ENCODE measurements at places on chromosomes 6 and 20.

- DNase-seq = no peak
These were observed 55.3 kb upstream of the ADTRP start for GRCh38 chr6:11833626-11834592.

- no peak for DNase-seq
These were observed at the start of gene TMEM74B for GRCh38 chr20:1184638-1185315. Gene TMEM74B (minus strand): TSS chr20:1184981. CDS start chr20:1183801, 1,180 bp downstream.

DNA sequence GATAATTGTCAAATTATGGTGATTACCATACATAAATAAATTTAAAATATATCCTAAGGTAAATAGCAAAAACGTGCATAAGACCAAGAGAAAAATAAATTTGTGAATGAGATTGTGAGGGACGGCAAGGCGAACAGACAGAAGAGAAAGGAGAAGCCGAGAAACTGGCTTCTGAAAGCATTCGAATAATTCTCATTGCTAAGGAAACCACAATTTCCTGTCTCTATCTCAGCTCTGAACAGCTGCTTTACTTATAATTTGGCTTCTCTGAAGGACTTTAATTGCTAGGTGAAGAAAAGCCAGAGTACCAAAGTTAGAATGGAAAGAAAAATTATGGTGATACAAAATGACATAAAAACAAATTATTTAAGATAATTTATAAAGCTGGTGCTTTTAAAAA is 79.0 kb upstream of the RGS17 start:
- no peak for DNase-seq

DNA sequence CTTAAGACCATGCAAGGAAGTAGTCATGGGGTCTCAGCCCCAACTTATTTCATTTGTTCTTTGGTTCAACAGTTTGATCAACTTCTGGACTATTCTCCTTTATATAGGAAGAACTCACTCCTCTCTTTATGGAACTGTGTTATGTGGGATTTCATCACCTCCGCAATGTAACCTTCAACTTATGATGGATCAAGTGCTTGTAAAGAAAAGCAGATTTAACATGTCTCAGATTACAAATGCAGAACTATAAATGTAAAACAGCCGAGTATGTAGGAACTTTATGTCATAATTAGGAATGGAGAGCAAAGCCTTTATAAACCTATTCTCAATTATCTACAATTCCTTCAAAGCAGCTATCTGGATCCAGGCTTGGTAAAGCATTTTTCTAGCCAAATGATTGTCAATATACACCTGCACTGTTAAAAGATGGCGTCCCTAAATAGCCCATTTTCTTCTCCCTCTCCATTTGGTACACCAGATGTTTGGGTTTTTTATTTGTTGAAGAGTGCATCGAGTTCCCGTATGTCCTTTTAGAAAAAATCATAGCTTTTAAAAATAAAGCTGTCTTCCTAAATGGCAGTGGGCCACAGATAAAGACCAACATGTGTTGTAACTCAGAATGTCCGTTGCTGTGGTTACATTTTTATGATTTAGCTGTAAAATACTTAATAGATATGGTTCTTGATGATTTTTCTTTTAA is 985.1 kb upstream of the SLC35B3 start:
- DNase-seq = no peak

- DNase-seq = no peak
These were observed 180.3 kb downstream of the THBS2 start for GRCh38 chr6:169073311-169073710.

DNA sequence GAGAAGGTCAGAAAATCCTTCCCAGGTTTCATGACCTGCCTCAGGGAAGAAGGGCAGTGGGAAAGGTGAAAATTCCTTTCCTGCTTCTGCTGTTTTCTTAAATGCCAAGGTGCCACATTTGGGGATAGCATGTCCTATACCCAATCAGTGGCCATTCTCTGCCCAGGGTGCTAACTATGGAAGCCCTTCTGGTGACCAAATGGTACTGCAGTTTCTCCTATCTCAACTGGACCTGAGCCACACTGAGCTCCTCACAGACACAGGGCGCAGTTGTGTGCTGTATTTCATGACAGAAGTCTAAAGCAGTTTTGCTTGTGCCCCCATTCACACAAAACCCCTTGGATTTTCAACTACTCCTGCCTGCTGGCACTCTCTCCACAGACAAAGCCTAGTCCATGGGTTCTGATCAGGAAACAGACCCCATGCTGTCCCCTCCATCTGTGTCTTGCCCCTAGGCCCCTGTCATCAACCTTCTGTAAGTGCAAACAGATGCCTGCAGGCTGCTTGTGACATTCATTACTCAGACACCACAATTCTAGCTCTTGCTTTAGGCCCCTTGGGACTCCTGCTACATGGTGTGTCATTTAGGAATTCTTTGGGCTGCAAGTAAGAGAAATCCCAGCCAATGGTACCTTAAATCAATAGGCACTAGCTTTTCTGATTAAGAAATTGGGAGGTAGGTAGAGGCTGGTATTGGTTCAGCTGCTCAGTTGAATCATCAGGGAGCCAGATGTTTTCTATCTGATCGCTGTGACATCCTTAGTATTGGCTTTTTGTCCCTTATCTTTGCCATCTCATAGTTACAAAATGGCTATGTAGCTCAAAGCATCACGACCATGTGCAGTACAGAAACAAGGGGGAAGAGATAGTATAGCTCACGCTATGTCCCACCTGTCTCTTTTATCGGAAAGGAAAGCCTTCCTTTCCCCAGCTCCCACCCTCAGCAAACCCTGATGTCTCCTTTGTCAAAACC is 147.8 kb downstream of the CD83 start:
- no peak for DNase-seq

- DNase-seq = no peak
These were observed 9.0 kb downstream of the NFATC2 start for GRCh38 chr20:51533291-51534172.

DNA sequence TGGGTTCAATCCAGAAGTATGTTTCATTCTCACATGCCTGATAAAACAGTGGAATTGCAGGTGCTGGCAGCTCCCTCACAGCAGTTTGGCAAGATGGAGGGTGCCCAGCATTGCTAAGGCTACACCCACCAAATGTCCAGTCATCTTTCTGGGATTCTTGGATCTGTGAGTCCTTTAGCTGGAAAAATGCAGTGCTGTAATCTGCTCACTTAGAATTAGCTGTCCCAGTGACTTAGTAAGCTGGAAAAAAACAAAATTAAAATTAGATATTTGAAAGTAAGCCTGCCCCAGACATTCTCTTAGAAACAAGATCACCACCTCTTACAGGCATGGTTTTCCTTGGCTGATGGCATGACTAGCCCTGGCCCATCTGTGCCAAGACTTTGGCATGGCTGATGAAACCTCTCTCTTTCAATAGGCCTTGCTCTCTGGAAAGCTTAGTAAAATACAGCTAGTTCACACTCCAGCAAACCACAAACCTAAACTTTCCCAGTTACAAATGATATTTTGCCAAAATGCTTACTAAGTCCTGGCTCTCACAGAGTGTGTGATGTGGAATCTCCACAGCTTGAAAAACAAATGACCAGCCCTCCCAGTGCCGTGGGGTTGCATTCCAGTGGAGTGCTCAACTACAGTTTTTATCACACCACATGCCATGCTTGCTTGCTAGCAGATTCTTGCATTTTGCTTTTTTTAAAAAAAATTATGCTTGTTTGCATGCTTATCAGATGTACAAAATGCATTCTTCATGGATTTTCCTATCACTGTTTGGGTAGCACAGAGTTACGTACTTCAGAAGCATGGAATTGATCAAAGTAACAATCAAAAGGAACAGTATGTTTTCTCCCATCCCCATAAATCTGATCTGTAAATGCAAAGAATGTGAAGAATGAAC is 261.5 kb downstream of the EYA4 start:
- no peak for DNase-seq

DNA sequence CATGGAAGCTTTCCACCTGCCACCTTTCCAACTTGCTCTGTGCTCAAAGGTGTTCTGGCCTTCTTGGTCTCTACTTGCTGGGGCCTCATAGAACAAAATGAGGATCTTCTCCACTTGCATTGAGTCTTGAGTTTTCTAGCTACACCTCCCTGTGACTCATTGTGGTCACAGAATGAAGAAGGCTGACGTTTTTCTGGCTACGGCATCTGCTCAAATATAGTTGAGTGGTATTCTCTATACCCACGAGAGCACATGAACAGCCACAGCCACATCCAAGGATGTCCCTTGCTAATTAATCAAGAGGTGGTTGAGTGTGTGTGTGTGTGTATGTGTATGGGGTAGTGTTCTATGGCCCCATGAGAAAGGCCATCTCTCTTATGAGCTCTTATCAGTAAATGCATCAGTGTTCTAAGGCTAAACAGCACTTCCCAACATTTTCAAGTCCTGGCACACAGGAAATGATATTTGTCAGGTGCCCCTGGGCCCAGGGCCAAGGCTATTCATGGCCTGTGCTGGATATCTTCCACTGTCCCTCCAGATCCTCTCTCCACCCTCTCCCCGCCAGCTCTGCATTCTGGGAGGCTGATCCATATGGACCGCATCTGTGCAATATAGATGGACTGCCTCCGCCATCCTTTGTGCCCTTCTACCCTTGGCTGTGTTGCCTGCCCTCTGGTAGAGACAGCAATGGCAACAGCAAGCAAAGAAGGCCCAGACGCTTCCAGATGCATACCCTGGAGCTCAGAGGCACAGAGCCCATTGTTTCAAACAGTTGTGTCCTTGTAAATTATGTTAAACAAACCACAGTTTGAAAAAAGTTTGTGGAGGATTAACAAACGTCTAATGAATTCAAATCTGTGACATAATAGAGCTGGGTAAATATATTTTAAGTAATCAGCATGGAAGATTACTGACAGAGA is 150.2 kb downstream of the LRFN2 start:
- no peak for DNase-seq

DNA sequence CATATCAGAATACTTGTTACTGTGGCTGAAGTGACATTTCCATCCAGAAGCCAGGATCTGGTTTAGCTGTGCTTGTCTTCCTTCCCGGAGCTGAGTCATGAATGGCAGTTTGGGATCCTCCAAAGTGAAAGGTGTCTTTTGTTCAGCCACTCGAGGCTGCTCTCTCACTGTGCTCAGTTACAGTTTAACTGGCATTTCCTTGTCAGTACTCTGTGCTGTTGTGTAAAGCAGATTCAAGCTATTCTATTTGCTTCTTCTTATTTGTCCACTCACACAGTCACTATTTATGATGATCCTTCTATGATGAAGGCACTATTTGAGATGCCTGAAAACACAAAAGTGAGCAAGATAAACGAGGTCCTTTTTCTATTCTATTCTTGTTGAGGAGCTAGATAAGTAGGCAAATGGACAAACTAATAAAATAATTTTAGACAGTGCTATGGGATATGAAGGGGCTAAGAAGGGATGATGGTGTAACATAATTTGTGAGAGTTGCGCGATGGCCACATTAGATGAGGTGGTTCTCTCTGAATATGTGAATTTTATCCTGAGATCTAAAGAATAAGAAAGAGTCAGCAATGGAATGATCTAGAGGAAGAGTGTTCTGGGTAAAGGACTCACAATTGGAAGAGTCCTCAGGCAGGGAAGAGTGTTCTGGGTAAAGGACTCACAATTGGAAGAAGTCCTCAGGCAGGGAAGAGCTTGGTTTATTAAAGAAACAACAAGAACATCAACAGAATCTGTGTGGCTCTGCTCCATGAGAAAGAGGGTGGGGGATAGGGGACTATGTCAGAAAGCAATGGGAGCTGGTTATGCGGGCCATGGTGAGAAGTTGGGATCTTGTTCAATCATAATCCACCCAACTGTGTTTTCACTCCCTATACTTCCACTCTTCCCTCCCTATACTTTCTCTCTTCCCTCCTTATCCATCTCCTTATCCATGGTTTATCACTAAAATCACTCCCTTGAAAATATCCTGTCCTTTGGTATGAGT is 40.1 kb downstream of the CYP24A1 start:
- no peak for DNase-seq

GRCh38 chr6:37005827-37006567 is 542 bp downstream of the FGD2 start:
- DNase-seq = no peak

DNA sequence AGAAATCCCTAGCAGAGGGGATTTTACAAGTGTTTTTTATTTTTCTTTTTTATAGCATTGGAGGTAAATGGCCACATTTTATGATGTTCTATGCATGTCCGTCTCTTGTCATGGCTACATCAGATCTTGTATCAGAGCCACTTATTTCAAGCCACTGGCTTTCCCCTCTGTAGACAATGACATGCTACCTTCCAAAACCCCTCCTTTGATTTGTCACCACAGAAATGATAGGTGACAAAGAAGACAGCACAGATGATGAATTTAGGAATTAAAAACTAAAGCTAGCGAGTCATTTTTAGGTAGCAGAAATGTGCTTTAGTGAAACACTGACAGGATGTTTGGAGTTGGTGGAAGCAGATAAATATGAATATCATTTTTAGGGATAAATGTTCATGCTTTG is 20.8 kb downstream of the PLCB1 start:
- no peak for DNase-seq

GRCh38 chr6:124881898-124882578 is 80.2 kb upstream of the RNF217 start:
- no peak for DNase-seq

DNA sequence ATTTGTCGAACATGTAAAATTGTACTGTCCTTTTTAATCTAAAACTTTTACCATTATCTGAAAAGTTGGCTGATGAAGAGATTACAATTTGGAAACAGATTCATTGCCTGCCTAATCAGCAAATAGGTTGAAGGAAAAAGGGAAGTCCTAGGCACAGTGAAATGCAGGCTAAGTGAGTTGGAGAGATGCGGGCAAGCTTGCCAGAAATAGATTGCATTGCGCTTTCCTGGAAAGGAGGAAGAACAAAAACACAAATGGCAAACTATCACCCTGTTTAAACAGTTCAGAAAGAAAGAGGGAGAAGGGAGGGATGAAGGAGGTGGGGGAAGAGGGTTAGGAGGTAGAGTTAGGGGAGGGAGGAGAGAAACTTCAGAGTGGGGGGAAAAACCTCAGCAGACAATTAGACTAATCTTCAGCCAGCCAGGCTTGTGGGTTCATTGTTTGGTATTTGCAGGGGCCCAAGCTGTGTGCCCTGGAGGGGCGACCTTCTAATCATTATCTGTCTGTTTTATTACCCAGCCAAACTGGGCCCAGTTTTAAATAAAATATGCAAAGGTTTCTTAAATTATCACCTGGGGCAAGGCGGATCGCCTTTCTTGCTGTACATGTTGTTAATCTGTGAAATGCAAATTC is 465.2 kb downstream of the TFAP2B start:
- DNase-seq = no peak

DNA sequence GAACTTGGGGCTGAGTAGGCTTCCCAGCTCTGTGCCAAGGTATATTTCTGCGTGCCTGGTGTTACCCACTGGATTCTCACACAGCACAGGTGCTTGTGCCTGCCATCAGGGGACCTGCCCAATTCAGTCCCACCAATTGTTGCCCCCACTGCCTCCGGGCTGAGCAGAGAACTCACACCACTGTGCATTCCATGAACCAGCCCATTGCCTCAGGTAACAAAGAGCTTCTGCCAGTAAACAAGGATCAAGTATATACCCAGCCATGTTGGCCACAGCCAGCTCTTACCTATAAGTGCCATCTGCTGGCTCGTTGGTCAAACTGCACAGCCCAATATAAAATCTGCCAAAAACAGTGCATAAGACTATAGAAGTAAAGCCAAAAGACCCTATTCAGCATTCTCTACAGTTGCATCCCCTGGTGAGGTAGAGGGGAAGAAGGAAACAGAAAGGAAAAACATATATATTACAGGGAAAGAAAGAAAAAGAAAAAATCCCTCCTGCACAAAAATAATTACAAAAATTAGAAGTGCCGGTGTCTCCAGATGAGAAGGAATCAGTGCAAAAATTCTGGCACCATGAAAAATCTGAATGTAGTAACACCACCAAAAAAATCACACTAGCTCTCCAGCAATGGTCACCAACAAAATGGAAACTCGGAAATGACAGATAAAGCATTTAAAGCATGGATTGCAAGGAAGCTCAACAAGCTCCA is 241.4 kb downstream of the IBTK start:
- no peak for DNase-seq

All from head of caudate nucleus (tissue), 42 donors.